ENCODE measurements at places on chromosomes 11 and 22. TPM values are rescaled to one million over a fixed set of nuclear protein-coding genes. Genes with fewer than 3 reads are reported as not detected.

GRCh38 chr11:66713746-66714480 is 15.1 kb downstream of the SPTBN2 start:
- no peak overlapping the region for H3K4me3 ChIP-seq
- no peaks in the 10 kb centered on the region for H3K4me1 ChIP-seq
- no peaks in the 10 kb centered on the region for H3K36me3 ChIP-seq
- H3K27me3 ChIP-seq = peaks cover 15% of the 10 kb centered on the region
- H3K27ac ChIP-seq = no peak overlapping the region

GRCh38 chr11:80388536-80388935 is 947.7 kb upstream of the TENM4 start:
- no peaks in the 10 kb centered on the region for H3K27me3 ChIP-seq
- no peak overlapping the region for H3K27ac ChIP-seq
- no peaks in the 10 kb centered on the region for H3K4me1 ChIP-seq

- no peaks in the 10 kb centered on the region for H3K36me3 ChIP-seq
- peak; percentile 41 for DNase-seq
- no peak overlapping the region for H3K27ac ChIP-seq
- peaks cover 2% of the 10 kb centered on the region for H3K27me3 ChIP-seq
- peaks cover 4% of the 10 kb centered on the region for H3K4me1 ChIP-seq
Measured at GRCh38 chr22:19696504-19697276, 17.6 kb upstream of the SEPTIN5 start.

GRCh38 chr11:18958221-18958910 is 19.2 kb upstream of the MRGPRX1 start:
- DNase-seq = no peak
- H3K27me3 ChIP-seq = no peaks in the 10 kb centered on the region
- no peak overlapping the region for H3K4me3 ChIP-seq
- H3K27ac ChIP-seq = no peak overlapping the region
- H3K4me1 ChIP-seq = no peaks in the 10 kb centered on the region

- H3K4me1 ChIP-seq = peaks cover 19% of the 10 kb centered on the region
- H3K27ac ChIP-seq = no peak overlapping the region
- no peaks in the 10 kb centered on the region for H3K27me3 ChIP-seq
- no peak overlapping the region for H3K4me3 ChIP-seq
- DNase-seq = no peak
Measured at GRCh38 chr11:61832754-61833153, 4.7 kb downstream of the FADS2 start.

DNA sequence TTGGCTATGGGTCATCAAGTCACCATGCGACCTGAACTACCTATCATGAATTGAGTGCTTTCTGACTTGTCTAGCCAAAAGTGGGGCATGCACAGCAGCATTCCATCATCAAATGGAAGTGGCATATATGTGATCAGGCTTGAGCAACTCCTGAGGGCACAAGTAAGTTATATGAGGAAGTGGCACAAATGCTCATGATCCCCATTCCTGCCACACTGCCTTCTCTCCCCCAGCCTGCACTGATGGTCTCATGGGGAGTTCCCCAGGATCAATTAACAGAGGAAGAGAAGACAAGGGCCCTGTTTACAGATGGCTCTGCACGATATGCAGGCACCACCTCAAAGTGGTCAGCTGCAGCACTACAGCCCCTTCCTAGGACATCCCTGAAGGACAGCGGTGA is 21.8 kb downstream of the MS4A4E start:
- no peaks in the 10 kb centered on the region for H3K36me3 ChIP-seq
- no peak for DNase-seq
- no peak overlapping the region for H3K27ac ChIP-seq

- H3K4me3 ChIP-seq = no peak overlapping the region
- H3K4me1 ChIP-seq = no peaks in the 10 kb centered on the region
- no peak overlapping the region for H3K27ac ChIP-seq
- no peaks in the 10 kb centered on the region for H3K27me3 ChIP-seq
- H3K36me3 ChIP-seq = peaks cover 66% of the 10 kb centered on the region
Measured at GRCh38 chr11:10770626-10771254, 19.7 kb downstream of the CTR9 start.

DNA sequence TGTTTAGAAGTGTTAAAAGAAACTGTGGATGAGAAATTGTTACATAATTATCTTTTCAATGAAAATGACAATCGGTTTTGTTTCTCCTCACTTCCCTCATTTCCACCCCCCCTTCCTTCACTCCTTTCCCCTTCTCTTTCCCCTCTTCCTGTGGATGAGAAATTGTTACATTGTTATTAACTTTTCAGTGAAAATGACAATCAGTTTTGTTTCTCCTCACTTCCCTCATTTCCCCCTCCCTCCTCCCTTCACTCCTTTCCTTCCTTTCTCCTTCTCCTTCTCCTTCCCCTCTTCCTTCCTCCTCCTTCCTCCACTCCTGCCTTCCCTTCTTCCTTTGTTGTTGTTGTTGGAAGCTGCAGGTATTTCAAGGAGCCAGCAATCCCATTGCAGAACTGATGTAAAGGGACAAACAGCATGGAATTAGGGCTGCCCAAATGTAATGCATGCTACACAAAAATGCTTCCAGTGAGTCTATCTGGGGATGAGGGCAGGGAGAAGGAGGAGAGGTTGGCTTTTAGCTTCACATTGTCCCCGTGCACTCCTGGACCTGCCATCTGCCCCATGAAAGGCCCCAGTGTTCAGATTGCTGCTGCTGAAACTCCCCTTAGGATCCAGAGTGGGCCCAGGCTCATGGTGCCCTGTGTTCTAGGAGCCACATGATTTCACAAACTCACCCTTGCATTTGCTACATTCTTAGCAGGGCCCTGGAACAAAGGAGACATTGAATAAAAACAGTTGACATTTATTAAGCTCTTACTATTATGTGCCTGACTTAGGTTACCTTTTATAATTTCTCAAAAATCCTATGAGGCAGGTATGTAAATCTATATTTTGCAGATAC is 133.0 kb upstream of the TIMP3 start:
- peaks cover 8% of the 10 kb centered on the region for H3K4me1 ChIP-seq
- no peaks in the 10 kb centered on the region for H3K36me3 ChIP-seq
- DNase-seq = no peak
- peaks cover 3% of the 10 kb centered on the region for H3K27me3 ChIP-seq

GRCh38 chr11:114738954-114739353 is 60.6 kb downstream of the NXPE2 start:
- H3K36me3 ChIP-seq = no peaks in the 10 kb centered on the region
- no peak overlapping the region for H3K27ac ChIP-seq
- no peaks in the 10 kb centered on the region for H3K27me3 ChIP-seq
- H3K4me1 ChIP-seq = no peaks in the 10 kb centered on the region

DNA sequence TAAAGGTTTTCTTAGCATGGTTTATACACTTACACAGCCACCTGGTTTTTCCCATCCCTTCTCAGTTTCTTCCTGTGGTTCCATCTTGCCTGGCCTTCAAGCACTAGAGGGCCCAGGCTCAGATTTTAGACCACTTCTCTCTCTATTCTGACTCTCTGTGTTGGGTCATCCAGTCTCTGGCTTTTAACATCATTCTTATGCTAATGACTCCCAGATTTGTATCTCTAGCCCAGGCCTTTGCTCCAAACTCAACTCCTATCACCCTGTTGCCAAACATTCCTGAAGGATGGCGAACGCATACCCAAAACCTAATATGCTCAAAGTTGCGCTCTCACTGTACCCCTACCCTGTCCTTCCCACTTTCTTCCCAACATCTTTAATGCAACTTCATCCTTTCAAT is 135.1 kb downstream of the SPATA19 start:
- H3K4me1 ChIP-seq = no peaks in the 10 kb centered on the region
- no peak overlapping the region for H3K4me3 ChIP-seq
- H3K27me3 ChIP-seq = no peaks in the 10 kb centered on the region
- no peak for DNase-seq
- H3K36me3 ChIP-seq = no peaks in the 10 kb centered on the region

DNA sequence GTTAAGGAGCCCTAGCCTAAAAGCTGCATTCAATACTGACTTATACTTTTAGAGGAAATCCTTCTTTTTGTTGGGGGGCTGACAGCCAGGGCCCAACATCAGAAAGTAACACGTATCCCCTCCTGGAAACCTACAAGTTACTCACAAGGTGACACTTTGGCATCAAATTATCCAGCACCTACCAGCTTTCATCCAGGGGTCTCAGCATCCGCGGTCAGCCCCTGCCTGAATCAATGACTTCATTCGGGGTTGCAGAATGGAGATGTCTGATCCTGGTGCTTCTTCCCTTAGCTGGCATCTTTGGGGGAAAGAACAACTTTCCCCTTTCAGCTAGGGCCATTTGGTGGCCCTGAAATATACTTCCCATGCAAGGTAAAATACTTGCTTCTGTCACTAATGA is 5.3 kb upstream of the NAP1L4 start:
- no peak for DNase-seq
- peaks cover 26% of the 10 kb centered on the region for H3K36me3 ChIP-seq
- H3K27ac ChIP-seq = no peak overlapping the region
- no peak overlapping the region for H3K4me3 ChIP-seq

DNA sequence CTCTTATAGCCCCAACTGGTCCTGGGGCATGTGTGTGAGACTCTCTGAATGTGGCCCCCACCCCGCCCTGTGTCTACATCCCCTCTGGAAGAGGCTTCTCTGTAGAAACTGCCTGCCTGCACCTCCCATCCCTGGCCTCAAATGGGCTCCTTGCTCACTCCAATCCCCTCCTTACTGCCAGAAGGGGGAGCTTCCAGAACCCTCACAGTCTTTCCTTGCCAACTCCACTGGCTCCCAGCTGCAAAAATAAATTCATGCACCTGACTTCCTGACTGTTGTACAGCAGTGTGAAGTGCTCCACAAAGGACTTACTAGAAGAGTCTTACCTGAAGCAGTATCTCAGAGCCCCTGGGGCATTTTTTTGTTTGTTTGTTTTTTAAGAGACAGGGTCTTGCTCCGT is 15.2 kb upstream of the SERPIND1 start:
- H3K36me3 ChIP-seq = peaks cover 10% of the 10 kb centered on the region
- no peak overlapping the region for H3K27ac ChIP-seq
- H3K4me1 ChIP-seq = peaks cover 6% of the 10 kb centered on the region

DNA sequence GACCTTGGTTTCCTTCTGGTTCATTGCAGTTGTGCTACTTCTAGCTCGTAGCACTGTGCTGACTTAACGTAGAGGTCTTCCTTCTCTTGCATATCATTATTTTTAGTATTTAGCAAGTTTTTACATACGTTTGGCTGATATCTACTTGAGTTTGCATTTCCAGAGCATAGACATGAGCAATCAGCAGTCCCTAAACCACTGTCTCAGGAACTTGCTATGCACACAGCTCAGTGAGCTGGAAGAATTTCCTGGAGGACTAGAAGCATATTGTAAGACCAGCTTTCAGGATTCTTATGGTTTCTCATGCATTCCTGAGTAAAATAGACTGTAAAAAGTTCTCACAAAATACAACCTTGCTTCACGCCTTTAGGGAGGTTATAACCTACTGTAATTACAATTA is 226.7 kb upstream of the PDGFD start:
- no peaks in the 10 kb centered on the region for H3K4me1 ChIP-seq
- no peak for DNase-seq
- H3K36me3 ChIP-seq = no peaks in the 10 kb centered on the region
- H3K27ac ChIP-seq = no peak overlapping the region
- no peak overlapping the region for H3K4me3 ChIP-seq
- H3K27me3 ChIP-seq = no peaks in the 10 kb centered on the region

GUCY1A2 gene
- total RNA-seq = under 0.01 TPM

CDC45 gene
- total RNA-seq = 0.72 TPM

C11orf16 gene
- not detected for total RNA-seq

CLCF1 gene
- total RNA-seq = 6.2 TPM

RFPL1 gene
- total RNA-seq = not detected

FOLH1 gene
- not detected for total RNA-seq

ETS1 gene
- 67.3 TPM for total RNA-seq

MRGPRE gene
- total RNA-seq = under 0.01 TPM
